C1 segment of cervical spinal cord (tissue), 14 donors: ENCODE measurements at places on chromosomes 1 and 21.

DNA sequence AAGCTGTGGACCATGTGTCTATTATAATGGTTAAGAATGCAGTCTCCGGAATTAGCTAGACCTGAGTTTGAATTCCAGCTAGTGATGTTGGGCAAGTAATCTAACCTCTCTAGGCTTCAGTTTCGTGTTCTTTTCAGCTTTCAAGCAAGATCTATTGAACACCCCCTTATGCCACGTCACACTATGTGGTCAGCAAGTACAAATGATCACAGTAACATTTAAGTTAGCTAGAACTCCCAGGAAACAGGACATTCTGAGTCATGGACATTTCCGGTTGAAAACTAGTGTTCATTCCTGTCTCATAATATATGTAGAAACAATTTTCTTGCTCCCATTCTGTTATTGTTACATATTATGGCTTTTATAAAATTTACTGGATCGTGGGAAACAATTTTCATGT lies 34.0 kb upstream of the NHLH2 start:
- DNase-seq, result no peak

GRCh38 chr1:202143768-202144401 lies 652 bp downstream of the ARL8A start:
- no peak for DNase-seq

DNA sequence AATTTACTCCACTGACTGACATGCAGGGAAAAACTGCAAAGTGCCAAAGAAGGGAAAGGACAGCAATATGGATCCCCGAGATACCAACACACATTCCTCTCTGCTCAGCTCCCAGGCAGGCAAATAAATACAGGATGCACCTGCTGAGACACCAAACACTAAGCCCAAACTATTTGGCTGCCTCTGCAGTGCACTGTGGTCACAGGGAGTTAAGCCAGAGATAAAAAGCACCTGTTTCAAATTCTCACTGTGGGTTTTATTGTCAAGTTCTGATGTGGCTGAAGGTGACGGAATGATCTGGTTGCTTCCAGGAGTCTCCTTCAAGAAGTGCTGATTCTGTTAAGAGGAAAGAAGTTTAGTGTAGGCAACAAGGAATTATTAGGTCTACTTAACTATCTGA lies 17.7 kb downstream of the TEX38 start:
- no peak for DNase-seq

DNA sequence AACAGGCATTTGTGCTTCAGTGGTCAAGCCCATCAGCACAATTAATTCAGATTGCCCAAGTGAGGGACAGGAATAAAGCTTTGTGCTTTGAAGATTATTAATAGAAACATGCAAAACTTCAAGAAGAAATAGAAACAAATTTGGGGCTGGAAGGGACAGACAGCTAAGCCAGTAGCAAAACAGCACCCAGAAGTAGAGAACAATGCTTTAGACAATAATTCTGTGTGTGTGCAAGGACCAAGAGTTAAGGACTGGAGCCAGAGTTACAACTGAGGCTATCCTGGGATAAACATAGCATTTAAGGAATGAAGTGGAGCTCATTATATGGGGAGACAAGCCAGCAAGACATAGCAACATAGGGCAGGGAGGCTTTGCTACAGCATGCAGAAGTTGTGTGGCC lies 251.9 kb upstream of the DAB1 start:
- DNase-seq, result no peak

DNA sequence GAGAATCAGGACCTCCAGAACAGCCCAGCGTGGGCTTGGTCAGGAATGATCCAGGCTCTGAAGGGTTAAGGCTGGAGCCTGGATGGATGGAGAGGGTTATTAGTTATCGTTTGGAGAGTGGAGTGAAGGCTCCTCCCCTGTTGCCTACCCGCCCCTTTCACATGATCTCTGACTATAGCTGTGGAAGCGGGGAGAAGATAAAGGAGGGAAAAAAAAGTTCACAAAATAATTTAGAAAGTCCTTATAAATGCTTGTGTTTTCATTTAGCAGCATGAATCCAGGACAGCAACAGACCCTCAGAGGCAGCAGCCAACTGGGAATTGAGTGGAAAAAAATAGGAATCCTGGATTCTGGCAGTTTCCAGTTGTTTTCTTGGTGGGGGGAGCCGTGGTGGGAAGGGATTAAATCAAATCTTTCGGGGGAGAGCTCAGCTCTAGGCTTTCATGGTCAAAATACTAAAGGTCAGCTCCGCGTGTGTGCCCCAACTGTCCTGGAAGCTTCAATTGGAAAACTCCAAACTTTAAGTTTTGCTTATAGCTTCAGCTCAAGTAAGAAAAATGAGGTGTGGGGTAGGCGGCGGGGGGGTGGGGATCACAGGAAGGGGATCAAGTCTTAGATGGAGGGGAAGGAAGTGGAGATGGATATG lies 595 bp upstream of the DDR2 start:
- no peak for DNase-seq

GRCh38 chr1:169944621-169945020 lies 50.9 kb upstream of the SCYL3 start:
- no peak for DNase-seq

DNA sequence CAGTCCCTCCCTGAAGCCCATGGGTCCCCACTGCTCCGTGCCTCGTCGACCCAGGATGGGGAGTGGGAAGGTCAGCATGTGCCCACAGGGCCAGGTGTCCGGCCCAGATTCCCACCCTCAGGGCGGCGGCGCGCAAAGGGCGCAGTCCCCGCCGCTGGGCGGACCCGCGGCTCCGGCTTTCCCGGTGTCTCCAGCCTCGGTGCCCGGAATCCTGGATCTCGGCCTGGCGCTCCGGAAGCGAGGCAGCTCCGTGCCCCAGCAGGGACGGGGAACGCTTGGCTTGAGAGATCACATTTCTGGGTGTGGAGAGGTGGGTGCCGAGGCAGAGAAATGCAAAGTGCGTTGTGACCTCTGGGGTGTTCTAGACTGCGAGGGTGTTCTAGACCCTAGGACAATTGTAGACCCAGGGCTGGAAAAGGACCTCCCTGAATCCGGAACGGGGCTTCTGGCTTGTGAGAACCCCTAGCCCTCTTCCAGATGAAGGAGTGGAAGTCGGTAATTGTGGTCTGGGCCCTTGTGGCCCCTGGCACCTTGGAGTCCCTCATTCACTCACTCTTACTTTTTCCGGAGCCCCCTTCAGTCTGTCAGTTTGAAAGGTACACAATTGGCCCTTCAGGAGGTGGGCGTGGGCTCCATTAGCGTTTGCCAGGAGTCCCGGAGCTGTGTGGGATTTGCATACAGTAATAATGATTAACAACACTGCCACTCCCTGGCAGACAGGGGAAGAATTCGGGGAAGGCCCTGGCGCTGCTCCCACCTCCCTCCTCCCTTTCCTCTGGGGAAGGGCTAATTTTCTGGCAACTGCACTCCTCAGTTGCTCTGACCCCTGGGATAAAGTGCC lies 1.6 kb upstream of the KCND3 start:
- peak; percentile 52 for DNase-seq

- DNase-seq, result no peak
These were observed 28.7 kb downstream of the ABCA4 start for GRCh38 chr1:94092210-94092613.

DNA sequence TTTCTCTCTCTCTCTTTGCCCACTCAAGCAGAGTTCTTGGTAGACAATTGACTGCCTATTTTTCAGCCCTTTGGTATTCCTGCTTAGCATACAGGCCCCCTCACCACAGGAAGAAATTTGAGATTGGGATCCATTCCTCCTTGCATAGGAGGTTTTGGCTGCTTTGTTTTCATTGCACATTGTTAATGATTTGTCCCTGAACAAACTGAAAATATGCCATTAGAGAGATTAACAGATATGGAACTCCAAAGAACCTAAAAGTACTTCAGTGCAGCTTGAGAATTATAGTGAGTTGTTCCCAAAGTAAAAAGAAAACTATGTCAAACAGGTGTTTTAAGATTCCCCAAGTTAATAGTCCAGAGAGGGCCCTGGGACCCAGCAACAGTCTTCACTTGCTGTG lies 200.0 kb downstream of the TTLL7 start:
- no peak for DNase-seq

DNA sequence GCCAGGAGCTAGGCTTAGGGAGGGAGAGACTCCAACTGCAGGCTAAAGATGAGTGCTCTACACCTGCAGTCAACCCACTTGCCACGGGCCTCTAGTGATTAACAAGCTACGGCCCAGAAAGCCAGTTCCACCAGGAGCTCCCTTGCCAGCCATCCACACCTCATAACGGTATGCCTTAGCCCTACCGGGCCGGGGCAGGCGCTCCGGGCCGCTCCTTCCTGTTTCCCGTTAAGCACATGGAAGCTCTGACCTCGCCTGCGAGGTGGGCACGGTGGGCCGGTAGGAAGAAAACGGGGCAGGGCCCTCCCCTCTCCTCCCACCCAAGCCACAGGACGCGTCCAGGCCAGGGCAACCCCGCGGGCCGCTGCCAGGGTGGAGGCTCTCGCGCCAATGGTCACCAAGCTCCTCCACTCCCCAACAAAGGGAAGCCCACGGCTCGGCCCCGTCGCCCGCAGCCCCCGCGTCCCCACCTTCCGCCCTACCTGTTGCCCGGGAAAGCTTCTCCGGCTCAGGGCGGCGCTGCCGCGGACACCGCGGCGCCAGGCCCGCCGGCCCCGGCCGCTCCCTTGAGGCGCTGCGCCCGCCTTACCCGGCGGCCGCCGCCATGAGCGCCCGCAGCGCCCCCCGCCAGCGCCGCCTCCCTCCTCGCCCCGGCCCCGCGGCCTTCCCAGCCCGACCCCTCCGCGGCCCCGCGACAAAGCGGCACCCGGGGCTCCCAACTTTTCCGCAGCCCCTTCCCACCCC lies 627 bp downstream of the CERS2 start:
- peak; percentile 51 for DNase-seq

DNA sequence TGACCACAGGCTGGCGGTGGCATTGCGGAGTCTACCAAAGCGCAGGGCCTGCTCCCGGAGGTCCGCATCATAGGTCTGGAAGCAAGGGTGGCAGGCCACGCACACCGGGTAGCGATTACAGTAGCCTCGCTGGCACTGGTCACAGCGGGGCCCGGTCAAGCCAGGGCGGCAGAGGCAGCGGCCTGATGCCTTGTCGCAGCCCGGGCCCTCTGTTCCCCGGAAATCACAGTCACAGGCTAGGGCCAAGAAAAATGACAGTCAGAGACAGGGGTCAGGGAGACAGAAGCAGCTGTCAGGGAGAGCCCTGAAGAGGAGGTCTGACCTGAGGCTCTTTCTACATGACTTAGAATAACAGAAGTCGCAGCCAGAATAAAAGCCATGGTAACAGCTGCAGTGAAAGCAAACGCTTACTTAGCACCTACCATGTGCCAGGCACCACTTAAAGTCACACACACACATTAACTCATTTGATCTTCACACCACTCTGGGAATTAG lies 26.4 kb downstream of the LAMB3 start:
- DNase-seq, result no peak

GRCh38 chr1:175797576-175797975 lies 54.2 kb upstream of the TNR start:
- no peak for DNase-seq

- DNase-seq, result peak; percentile 91
These were observed at the start of gene DEDD for GRCh38 chr1:161132410-161133219. TSS of gene DEDD (minus strand) at chr1:161132667. CDS start at chr1:161124462, 8,205 bp downstream.

- no peak for DNase-seq
These were observed 1.6 kb upstream of the DDX59 start for GRCh38 chr1:200671235-200671786.

DNA sequence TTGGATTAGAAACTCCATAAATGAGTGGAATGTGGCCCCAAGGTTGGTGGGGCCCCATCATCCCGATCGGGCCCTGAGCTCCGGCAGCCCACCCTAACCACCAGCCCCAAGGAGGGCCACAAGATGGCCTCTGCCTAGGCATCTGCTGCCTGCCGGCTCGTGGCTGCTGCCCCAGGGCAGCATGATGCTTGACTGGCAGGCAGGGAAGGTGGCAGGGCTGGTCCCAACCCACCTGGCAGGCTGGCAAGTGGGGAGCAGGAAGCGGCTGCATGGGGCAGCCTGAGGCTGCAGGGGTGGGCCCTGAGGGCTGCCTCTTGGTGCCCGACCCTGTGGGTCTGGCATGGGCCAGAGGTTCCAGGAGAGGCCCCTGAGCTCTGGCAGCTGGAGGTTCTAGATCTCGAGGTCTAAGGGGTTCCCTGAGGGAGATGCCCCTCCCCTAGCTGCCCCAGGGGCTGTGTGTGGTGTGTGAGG lies 760 bp upstream of the GJC2 start:
- no peak for DNase-seq
